ENCODE measurements at places on chromosomes 3 and 15.

DNA sequence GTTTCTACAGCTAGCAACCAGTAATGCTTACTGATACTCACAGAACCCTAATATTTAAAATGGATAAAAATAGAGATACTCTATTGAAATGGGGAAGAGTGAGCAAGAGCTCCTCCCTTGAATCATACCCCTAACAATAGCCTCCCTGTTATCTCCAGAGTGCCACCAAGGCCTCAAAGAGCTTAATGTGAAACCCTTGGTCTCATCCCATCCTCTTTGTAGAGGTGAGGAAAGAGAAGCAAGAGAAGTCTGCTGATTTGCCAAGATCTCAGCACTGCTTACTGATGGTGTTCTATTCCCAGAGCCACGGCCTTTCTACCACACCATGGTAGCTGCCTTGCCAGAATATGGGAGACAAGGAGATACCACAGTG is 463.4 kb upstream of the PROK2 start:
- DNase-seq: no peak

GRCh38 chr15:78120523-78120922 is 10.7 kb downstream of the CIB2 start:
- DNase-seq: no peak

DNA sequence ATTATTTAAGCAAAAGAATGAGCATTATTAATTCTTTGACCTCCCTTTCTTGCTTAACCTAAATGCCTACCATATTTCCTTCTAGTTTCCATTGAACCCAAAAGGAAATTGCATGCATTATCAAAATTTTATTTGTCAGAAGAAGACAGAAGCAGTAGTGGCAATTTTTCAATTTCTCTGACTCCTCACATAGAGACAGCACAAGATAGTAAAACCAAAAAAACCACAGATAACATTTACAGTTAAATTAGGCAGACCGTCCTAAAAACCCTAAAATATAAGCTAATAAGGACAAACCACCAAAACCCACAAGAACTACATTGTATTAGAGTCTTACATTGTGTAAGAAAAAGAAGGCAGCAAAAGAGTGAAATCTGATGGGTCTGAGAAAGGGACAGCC is 27.1 kb downstream of the GOLGB1 start:
- no peak for DNase-seq

DNA sequence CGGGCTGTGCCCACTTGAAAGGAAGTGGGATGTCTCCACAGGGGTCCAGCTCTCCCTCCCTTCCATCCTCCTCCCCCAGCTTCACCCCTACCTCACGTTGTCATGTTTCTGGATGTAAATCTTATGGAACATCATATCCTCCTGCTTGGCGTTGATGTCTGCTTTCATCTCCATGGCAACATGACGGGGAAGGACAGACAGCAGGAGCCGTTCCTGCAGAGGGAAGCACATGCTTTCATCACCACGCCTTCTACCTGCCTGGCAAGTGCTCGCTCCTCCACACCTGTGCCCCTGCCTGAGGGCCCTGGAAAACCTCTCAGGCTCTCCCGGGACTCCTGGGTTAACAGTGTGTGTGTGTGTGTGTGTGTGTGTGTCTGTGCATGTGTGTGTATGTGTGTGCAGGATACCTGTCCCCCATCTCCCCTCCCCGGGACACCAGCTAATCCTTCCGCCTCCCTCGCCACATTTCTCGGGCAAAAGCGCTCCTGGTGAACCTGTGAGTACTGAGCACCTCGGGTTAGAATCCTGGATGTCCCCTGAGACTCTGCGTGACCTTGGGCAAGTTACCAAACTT is 101.1 kb downstream of the ADCY5 start:
- DNase-seq: no peak

GRCh38 chr3:78717041-78717440 is 1050.8 kb downstream of the ROBO1 start:
- DNase-seq: no peak

GRCh38 chr3:20405744-20406143 is 219.7 kb upstream of the SGO1 start:
- no peak for DNase-seq

DNA sequence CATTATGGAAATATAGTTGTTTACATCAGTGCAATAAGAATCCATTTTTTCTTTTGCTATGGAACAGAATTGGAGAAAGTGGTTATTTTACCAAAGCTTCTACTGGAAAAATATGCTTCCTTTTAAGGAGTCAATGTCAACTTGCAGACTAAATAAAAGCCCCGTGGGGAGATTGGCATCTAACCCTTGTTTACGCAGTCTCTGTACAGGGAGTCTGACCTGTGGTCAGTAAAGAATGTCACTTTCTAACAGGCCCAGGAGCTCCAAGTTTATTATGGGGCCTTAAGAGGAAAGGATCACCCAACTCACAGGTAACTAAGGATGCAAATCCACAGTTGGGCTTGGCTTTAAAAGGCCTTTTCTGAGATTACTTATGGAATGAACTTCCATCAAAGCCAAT is 1751.2 kb downstream of the SI start:
- DNase-seq: no peak

GRCh38 chr3:102084704-102085103 is 235.4 kb downstream of the NFKBIZ start:
- no peak for DNase-seq

- no peak for DNase-seq
Measured at GRCh38 chr3:123687286-123687685, 102.4 kb upstream of the HACD2 start.

DNA sequence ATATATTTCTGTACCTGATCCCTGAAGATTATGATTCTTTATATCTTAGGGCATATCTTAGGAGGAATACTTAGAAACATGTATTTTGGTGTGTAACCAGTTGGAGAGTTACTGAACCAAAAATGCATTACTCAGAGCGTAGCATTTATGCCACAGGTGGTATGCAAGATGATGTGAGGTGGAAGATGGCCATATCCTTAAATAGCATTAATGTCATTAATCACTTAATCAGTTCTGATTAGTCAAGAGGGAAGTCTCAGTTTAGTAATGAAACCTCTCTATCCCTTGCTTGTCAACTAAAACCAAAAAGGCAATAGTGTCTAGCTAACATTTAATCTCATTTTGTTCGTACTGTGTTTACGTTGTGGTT is 130.5 kb upstream of the PHLDB2 start:
- DNase-seq: no peak

- DNase-seq: no peak
Measured at GRCh38 chr3:4908433-4909156, 70.6 kb upstream of the BHLHE40 start.

DNA sequence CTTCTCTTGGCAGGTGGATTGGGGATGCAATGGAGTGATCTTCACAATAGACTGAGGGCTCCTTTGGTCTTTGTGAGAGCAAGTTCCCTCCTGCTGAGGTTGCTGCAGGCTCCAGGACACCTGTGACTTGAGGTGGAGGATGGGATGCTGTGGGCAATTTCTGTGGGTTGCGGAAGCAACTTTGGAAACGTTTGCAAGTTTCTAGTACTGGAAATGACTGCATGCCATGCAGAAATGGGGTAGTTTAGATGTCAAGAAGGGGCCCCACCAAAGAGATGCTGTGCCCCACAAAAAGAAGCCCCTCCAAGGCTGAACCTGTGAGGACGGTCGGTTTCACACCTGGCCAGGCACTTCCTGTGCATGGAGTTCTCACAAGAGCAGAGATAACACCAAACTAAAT is 80.4 kb upstream of the XCR1 start:
- no peak for DNase-seq

DNA sequence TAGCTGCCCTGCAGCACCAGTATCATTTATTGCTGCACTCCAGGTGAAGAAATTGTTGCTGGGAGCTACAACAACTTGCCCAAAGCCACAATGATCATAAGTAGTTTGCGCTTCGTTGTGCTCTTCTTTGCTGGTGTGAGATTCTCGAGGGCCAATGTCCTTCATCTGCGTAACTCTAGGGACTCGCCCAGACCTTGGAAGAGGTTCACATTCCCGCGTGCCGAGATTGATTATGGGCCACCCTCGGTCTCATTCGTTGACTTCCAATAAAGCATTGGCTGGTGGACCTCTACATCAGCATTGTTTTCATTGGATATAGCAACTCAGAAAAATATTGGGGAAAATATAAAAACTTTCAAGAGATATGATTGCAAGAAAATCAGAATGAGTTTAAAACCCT is 423 bp upstream of the PHLDB2 start:
- DNase-seq: no peak

DNA sequence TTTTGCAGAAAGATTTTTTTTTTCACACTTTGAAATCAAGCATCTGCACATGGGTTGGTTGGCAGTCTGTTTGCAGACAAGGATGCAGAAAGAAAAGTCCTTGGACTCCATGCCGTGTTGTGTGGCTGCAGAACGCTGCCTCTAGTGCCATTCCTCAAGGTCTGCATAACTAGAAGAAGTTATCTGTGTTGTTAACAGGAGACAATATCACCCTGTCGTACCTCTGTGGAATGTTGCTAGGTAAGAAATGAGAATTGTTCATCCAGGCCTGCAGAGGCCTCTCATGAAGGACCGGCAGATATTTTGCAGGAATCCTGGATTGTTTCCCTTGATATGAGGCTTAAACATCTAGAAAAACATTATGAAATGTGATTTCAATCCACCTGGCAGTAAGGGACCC is 58.5 kb upstream of the PPARG start:
- no peak for DNase-seq
